ENCODE measurements at places on chromosomes 3 and 15. TPM values are rescaled to one million over a fixed set of nuclear protein-coding genes. Genes with fewer than 3 reads are reported as not detected.

DNA sequence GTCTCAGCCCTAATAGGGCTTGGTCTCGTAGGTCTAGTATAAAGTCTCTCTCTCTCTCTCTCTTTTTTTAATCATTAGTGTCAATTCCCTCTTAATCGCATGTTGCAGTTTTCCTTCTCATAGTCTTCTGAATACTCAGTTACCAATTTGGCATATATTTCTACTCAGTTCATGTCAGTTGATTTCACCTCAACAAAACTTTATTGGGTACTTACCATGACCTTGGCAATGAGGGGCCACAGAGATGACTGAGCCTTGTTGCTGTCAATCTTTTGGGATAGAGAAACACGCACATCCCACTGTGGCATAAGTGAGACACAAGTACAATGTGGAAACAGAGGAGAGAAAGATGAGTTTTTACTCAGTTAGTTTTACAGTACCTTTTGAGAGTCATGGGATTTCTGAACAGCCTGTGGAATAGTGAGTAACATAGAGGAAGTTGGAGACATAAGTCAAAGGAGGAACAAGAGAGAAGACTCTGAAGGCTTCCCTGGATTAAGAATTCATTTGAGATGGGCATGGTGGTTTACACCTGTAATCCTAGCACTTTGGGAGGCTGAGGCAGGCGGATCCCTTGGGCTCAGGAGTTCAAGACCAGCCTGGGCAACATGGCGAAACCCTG, 150.2 kb upstream of the CBLB start:
- DNase-seq, result no peak

DNA sequence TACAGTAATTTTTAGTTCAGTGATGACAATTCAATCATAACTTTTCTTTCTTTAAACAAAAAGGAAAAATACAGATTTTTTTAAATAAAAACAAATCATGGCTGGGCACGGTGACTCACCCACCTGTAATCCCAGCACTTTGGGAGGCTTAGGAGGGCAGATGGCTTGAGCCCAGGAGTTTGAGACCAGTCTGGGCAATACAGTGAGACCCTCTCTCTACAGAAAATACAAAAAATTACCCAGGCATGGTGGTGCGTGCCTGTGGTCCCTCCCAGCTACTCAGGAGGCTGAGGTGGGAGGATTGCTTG, 25.6 kb upstream of the ATG7 start:
- DNase-seq, result no peak

GRCh38 chr3:132008837-132009236, 26.0 kb downstream of the CPNE4 start:
- DNase-seq, result no peak

DNA sequence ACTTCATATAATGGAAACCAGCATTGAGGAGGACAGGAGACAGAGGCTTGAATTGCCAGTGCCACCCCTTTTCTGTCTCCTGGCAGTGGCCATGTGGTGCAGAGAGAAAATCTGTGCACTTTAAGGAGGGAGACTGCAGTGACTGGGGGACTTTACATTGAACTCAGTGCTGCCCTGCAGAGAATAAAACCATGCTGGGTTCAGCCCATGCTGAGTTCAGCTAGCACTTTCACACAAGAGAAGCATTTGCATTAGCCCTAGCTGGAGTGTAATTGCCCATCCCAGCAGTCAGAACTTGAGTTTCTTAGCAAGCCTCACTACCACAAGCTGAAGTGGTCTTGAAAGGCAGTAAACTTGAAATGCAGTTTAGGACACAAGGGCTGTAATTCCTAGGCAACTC, 677.5 kb downstream of the ZPLD1 start:
- no peak for DNase-seq

GRCh38 chr15:98657721-98658120, 9.4 kb downstream of the IGF1R start:
- peak; percentile 53 for DNase-seq

- no peak for DNase-seq
These were observed 17.6 kb upstream of the UBA7 start for GRCh38 chr3:49831341-49831740.

UACA gene
- 221 TPM for total RNA-seq

RASL12 gene
- not detected for total RNA-seq

DNA sequence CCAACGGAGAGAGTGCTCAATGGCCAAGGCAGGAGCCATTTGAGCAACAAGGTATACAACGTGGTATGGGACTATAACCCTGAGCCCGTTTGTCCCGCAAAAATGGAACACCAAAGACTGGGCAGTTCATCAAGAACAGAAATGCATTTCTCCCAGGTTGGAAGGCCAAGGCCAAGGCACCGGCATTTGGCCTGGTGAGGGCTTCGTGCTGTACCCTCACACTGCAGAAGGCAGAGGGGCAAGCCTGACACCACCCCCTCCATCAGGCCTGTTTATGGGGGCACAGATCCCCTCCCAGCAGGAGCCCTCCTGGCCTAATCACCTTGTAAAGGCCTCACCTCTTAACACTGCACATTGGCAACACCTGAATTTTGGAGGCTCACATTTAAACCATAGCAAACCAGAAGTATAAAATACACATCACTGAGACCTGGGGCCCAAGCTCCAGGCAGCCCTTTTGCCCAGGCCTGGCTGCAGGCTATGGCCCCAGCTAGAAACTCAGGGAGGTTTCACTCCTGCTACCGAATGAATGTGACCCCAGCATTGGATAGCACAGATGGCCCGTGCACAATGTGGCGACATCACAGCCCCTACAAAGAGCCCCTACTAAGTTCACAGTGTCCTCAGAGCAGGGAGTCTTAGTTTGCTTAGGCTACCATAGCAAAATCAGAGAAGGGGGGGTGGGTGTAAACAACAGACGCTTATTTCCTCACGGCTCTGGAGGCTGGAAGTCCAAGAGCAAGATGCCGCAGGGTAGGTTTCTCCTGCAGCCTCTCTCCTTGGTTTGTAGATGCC, 47.1 kb downstream of the KLF15 start:
- no peak for DNase-seq

Data from HFFc6 (cell line).